Activated naive CD8-positive, alpha-beta T cell treated with anti-CD3 and anti-CD28 coated beads, Interleukin-2, amount 50 U/mL, for 24 hours (primary cell): ENCODE measurements at places on chromosomes 5 and 9.

GRCh38 chr5:178502401-178503100 lies 87.6 kb downstream of the COL23A1 start:
- no peak for DNase-seq

- no peak for DNase-seq
Measured at GRCh38 chr9:14056316-14056861, 257.6 kb downstream of the NFIB start.

- DNase-seq = no peak
Measured at GRCh38 chr5:89954916-89955315, 454.6 kb downstream of the CETN3 start.

DNA sequence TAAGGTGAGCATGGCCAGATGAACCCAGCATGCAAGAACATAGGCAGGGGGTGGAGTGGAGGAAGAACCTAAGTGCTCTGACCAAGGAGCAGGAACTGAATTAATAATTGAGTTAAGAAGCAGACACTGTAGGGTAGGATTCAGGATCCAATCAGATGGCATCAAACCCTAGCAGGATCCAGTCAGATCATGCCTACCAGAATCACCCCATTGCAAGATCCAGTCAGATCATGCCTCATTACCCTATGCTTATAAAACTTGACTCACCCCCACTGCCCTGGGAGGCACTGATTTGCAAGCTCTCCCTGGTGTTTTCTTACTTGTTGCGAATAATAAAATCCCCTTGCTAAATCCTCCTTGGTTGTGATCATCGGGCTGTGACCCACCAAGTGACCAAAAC lies 19.7 kb downstream of the TUSC1 start:
- DNase-seq = no peak

DNA sequence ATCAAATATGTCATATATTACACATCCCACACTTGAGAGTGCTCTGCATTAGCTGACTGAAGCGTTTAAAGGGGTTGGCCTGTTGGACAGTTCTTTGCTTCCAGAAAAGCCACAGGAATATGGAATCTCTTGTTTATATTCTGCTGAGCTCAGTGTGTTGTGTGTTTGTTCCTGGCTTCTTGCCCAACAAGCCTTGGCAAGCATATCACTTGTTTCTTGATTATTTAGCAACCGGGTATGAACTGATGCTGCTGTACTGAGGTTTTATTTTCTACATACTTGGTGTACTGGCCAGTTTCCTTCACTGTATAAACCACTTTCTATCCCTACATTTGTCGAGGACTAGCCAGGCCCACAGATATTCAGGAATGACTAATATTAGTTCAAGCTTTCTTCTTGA lies 378.9 kb downstream of the KCTD16 start:
- DNase-seq = no peak

- DNase-seq = no peak
Measured at GRCh38 chr9:129676975-129677374, 11.5 kb downstream of the PRRX2 start.

GRCh38 chr5:56088967-56089829 lies 94.4 kb upstream of the IL6ST start:
- peak; percentile 41 for DNase-seq

GRCh38 chr5:43312699-43313034 lies 545 bp downstream of the HMGCS1 start:
- DNase-seq = no peak

- no peak for DNase-seq
Measured at GRCh38 chr9:72537011-72537545, 15.7 kb downstream of the TMC1 start.

DNA sequence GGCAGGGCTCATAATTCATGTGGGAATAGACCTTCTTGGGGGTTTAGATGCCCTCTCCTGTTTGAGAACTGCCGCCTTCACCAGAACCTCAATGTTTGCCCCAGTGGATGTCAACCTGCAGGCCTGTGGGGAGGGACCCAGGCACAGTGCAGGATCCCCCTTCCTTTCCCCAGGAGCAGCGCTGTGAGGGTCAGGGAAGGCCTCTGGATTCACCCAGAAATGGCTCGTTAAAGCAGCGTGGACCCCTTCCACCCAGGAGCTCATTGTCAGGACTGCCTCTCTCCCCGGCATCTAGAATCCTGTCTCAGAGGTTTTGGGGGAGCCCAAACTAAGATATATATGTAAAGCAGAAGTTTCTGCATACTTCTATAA lies 188.3 kb downstream of the GADD45G start:
- DNase-seq = no peak

GRCh38 chr5:133319905-133320520 lies 268.2 kb downstream of the HSPA4 start:
- no peak for DNase-seq

GRCh38 chr5:86118542-86118941 lies 499.2 kb upstream of the COX7C start:
- no peak for DNase-seq

DNA sequence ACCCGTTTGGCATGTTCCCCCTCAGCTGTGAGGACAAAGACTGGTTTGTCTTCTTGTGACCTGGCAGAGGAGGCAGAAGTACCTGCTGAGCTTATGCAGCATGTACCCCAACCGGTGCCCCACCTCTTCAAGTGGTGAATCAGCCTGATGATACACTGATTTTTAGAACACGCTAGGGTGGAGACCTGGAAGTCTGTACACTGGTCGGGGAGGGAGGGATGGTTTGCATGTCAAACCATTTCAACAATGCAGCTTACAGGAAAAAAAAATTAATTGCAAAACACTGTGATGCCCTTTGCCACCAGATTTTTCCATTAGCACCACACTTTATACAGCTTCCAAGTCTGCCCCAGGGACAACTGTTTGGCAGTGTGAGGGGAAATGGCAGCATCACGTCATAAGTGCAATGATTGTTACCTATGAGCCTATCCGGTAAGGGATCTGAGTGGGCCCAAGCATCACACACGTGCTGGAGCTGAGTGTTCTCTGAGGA lies 155.1 kb upstream of the DMRT1 start:
- DNase-seq = no peak

DNA sequence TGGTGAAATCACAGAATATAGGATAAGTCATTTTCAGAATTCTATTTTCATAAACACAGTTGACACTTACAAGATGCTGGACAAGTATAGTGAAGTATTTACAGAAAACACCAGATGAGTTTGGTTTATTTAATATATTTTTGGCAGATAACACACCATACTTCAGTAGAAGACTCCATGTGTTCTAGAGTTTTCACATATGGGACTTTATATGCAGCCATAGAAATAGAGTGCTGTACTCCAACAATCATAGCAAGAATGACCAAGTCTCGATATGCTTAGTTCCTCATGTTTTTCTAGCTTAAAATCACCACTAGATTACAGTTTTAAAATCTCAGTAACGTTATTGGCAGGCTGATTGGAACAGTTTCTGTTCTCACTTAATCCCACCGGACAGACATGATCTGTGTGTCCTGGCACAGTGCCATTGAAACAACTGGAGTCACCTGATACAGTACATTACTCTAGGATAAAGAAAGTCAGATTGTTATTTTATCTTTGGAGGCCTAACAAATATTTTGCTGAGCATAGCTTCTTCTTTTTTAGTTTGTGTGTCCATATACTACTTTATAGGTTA lies 45.8 kb upstream of the ERBIN start:
- no peak for DNase-seq

- DNase-seq = peak; percentile 3
Measured at GRCh38 chr5:10885026-10885425, 124.0 kb upstream of the DAP start.

- no peak for DNase-seq
Measured at GRCh38 chr9:13596383-13596970, 317.0 kb upstream of the MPDZ start.

DNA sequence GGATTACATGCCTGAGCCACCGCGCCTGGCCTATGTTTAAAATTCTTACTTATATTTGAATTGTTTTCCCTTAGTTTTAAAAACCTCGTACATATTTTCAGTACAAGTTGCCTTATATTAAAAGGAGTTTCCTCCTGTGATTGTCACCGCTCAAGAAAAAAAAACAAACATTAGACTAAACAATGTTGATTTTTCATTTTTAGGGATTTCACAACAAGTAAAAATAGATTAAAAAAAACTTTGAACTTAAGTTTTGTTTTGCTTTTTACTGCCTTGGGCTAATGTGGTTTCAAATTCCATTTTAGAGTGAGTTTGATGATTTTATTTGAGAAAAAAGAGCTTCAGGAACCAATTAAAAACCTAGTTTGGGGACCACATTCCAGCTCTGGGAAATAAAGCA lies 1196.6 kb upstream of the CDH18 start:
- DNase-seq = no peak

GRCh38 chr5:1868886-1869475 lies 13.7 kb downstream of the IRX4 start:
- no peak for DNase-seq

- no peak for DNase-seq
Measured at GRCh38 chr5:151757233-151758140, 944 bp downstream of the ATOX1 start.

DNA sequence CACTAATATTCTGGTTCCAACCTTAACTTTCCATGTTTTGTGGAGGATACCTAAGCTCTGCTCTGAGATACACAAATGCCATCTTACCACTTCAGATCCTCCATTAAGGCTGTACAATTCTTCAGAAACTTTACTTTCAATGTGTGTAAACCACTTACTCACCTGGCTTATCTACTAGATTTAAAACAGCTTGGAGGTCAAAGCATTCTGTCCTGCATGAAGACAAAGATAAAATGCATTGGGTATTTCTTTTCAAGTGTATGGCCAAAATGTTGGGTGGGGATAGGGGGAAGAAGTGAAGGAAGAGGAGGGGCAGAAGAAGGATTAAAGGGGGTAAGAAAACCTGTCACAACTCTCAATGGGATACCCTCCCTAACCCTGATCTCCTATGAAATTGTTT lies 939 bp downstream of the GOLGA1 start:
- no peak for DNase-seq

GRCh38 chr5:159453209-159453608 lies 122.9 kb upstream of the IL12B start:
- no peak for DNase-seq

- DNase-seq = no peak
Measured at GRCh38 chr5:98468188-98468869, 305.1 kb upstream of the RGMB start.

- no peak for DNase-seq
Measured at GRCh38 chr5:135379046-135379654, 19.9 kb downstream of the MACROH2A1 start.

DNA sequence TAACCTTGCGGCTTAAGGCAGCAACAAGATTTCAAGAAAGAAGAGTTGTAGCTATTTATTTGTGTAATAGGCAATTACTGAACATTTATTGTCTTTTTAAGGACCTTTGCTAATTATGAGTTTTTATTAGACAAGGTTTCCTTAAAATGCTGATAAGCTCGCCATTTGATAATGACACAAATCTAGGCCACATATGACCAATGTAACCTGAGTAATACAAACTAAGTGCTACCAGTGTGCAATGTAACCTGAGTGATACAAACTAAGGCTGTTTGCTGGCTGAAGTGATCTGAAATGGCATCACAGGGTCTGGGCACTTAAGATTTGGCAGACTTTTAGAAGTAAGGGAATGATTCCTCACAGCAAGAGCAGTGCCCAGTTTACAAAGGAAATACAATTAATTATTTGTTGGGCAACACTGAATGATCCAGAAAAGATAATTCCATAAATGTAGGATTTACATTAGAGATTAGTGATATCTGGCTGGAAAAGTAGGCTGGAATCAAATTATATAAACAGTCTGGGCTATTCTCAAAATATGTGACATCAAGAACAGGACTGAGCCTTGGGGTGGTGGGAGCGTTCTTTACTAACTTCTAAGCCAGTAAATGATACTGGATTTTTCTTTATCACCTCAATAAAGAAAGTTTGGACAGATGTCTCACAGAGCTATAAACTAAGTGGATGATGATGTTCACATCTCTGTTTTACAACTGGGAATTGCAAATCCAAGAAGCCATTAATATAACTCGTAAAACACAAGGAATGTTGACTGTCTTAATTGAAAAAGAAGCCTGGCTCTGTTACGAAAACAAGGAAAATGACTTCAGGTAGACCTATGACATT lies 54.8 kb downstream of the MRPS27 start:
- DNase-seq = no peak

GRCh38 chr9:35680331-35681105 lies 6.8 kb downstream of the CA9 start:
- no peak for DNase-seq

GRCh38 chr5:117860550-117860949 lies 1127.8 kb downstream of the DTWD2 start:
- no peak for DNase-seq

DNA sequence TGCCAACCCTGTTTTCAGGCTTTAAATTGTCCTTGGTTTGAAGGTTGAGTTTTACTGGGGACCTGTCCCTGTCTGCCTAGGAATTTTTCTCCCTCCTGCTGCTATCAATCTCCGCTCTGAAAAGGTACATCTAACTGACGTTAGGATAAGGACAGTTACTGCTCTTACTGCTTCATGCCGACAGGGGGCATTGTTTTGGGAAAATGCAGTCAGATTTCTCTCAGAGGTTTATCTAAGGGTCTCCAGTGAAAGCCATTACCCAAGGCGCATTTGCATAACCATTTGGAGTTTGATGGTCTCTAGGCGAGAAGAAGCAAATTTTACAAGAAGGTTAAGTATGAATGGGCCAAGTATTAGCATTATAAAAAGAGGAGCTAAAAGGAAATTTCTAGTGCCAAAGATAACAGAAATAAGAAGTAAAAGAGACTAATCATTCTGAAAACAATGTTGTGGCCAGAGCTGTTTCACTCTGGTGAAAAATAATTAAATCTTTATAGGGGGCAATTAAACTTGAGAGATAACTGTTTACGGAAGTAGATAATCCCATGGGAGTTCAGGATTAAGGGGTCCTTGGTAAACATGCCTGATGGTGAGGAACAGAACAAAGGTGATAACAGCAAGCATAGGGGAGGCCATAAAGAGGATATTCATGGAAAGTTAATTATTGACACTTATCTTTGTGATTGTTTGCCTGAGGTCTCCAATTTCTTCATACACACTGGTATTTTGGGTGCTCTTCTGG lies 605.0 kb downstream of the MTRR start:
- no peak for DNase-seq

- no peak for DNase-seq
Measured at GRCh38 chr5:109145139-109145538, 264.6 kb downstream of the PJA2 start.

DNA sequence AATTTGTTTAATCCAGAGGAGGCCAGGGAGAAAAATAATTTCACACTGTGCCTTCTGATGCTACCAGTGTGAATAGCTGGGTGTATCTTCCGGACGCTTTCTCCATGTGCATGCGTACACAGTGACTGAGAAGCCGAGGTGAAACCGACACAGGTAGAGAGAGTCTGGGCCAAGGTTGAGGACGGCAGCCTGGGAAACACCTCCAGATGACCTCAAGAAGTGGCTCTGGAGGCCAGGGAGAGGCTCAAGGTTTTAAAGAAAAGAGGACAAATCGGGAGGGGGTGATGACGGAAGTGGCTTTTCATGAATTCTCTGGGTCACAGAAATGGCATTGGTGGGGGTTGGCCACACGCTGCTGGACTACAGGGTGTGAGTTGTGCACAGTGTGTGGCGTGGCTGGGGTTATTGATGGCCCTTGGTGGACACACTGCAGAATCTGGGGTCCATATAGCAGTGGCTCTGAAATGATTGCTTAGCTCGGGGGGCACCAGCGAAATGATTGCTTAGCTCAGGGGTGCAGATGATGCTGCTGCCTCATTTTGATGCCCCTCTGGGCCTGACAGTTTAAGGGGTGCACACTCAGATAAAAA lies 34.1 kb upstream of the LRRC14B start:
- DNase-seq = no peak
